Epithelial cell of prostate (primary cell): ENCODE measurements at places on chromosomes 5 and 9.

DNA sequence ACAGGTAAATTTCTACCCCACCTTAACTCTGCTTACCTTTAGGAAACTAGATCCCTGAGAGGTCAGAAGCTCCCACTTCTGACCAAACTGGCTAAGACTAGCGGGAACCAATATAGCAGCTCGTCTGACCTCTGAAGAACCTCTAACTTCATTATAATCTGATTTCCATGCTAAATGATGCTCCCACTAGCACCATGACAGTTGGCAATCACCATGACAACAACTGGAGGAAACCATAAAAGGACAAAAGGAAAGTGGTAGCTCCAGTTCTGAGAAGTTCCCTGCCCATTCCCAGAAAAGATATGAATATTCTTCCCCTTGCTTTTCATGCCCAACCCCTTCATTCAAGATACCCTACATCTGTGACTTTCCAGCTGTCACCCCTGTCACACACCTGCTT is 483.3 kb downstream of the CTNND2 start:
- DNase-seq = no peak

DNA sequence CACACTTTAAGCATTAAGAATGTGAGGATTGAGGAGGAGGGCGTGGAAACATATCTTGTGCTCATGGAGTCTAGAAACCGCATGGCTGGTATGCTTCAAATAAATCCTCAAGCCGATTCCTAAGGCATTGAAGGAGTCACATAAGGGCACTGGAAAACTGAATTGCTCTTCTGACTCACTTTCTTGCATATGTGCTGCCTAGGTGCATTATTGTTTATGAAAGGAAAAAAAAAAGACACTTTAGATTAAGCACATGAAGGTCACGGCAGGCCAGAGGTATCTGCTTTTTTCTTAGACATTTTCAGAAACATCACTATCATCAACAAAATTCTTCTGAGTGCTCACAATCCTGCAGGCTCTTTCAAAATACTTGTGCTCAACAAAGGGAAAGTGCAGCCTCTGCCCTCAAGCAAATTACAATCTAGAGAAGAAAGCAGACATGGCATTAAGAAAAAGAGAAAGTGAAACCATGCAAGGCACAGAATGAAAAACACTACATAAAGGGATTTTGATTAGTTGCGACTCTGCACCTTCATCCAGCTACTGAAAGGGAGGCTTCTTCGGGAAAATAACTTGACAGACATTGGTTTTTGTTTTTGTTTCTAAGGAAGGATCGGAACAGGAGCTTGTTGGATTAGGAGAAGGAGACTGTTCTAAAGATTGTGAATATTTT is 2117.6 kb downstream of the MAT2B start:
- DNase-seq = no peak

- DNase-seq = no peak
Observed at GRCh38 chr5:178230879-178231538, 1.6 kb downstream of the PHYKPL start.

DNA sequence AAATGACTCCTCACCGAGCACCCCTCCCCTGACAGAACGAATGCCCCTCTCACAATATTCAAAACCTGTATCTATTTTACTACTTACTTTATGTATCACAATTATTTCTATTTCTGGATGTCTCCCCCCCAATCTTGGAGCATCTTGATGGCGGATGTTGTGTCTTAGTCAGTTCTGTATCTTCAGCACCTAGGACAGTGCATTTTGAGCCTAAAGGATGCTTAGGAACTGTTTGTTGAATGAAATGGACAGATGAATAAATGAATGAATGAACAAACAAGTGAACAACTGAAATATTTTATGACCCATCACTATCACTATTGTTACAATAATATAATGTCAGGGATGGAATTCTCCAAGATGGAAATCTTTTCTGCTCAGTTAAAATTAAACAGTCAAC is 295.7 kb downstream of the DNAH5 start:
- no peak for DNase-seq

GRCh38 chr5:96016216-96016615 is 54.6 kb upstream of the ELL2 start:
- DNase-seq = no peak

DNA sequence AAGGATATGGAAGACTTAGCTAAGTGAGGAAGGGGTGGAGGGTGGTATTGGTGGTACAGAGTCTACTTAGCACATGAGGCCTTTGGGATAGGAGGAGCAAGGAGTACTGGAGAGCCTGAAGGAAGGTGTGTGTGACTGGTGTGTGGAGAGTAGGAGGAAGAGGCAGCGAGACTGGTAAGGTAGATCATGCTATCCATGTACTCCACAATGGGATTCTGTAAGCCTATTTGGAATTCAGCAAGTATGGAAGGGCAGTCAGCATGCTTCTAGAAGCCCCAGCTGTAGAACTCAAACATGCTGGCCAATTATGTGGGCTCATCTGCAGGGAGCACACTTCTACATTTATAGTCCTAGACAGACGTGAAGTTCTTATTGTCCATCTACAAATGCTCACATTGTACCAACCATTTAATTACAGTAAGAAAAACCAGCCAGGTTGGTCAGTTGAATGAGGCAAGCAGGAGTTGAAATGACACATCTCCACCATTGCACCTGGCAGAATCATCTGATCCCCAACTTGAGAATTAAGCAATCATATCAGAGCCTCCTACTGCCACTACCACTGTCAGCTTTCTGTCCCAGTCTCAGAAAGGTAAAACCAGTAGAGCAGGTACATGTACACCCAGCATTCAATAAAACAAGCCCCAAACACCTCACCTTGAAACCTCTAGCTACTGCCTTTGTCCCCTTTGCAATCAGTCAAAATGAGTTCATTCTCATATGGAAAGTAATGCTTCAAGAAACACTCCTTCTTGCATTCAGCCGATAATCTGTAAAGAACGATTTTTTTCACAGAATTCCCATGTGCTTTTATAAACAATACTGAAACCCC is 60.9 kb upstream of the GLRX start:
- DNase-seq = peak; percentile 64

DNA sequence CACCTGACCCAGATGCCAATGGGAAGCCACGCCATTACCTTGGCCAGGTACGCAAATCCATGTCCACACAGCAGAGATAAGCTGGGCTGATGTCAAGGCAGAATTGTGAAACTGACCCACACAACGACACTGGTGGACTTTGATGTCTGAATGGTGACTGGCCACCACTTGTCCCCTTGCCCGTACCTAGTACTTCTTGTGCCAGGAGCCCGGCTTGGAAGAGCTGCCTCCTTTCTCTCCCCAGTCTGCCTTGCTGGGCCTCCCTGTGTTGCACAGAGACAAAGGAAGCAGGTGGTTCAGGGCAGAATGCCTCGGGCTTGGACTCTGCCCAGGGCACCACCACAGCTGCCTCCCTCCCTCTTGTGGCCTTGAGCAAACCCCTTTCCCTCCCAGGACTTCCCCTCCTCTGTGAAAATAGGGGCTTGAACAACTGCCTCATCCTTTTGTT is 23.3 kb downstream of the PTGES2 start:
- no peak for DNase-seq

GRCh38 chr9:88553350-88553749 is 18.4 kb downstream of the NXNL2 start:
- no peak for DNase-seq

- DNase-seq = no peak
Observed at GRCh38 chr5:131068893-131069643, 96.0 kb downstream of the HINT1 start.

- DNase-seq = no peak
Observed at GRCh38 chr5:978054-978453, 30.5 kb upstream of the NKD2 start.

DNA sequence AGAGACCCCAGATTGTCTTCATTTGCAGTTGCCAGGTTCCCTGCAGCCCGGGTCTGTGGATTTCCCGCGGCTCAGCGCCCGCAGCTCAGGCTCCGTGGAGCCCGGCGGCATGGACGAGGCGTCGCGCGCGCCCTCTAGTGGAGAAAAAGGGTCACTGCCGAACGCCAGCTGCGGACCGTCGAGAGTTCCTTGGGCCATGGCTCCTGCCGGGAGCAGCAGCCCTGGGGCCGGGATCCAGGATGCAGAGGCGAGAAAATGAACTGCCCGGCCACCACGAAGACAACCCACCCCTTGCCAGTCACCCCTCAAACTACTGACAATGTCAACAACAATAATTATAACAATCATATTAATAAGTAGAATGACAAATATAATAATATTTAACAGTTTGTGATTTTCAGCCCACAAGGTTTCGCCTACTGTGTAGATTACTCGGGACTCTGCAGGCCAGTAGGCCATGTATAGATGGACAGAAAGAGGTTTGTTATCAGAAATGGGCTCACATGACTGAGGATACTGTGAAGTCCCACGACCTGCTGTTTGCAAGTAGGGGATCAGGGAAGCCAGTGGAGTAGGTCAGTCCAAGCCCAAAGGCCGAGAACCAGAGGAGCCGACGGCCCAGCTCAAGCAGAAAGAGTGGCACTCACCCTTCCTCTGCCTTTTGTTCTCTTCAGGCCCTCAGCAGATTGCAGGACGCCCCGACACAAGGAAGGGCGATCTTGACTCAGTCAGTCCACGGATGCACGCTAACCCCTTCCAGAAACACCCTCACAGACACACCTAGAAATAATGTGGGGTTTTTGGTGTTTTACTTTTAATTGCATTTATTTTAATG is 43.1 kb downstream of the BOD1 start:
- DNase-seq = no peak

GRCh38 chr5:170107674-170108073 is 2.0 kb downstream of the FOXI1 start:
- DNase-seq = no peak

- DNase-seq = peak; percentile 8
Observed at GRCh38 chr5:98604721-98605425, 168.6 kb upstream of the RGMB start.

GRCh38 chr5:134328619-134329018 is 38.4 kb downstream of the CDKL3 start:
- DNase-seq = no peak

- DNase-seq = peak; percentile 91
Observed at GRCh38 chr5:149439899-149440542, 60.9 kb upstream of the IL17B start.

GRCh38 chr5:11854936-11855335 is 49.3 kb downstream of the CTNND2 start:
- DNase-seq = no peak

- no peak for DNase-seq
Observed at GRCh38 chr9:125995006-125995405, 247.8 kb downstream of the PBX3 start.

- DNase-seq = peak; percentile 22
Observed at GRCh38 chr5:10552183-10553143, 11.4 kb upstream of the ANKRD33B start.

DNA sequence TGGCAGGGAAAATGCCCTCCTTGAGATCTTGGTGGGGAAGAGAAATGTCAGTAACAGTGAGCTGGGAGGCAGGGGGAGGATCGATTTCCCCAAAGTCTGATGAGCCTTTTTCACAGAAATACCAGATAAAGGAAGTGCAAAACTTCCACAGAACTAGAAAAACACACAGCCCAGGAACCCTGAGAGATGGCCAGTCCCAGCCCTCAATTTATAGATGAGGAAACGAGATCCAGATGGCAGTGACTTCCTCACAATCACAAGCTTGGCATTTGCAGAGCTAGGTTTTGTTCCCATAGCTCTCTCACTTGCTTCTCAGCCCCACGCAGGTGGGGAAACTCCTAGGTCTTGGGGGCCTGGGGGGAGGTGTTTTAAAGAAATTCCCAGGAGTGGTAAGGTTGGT is 3.8 kb upstream of the GGTA1 start:
- DNase-seq = no peak

DNA sequence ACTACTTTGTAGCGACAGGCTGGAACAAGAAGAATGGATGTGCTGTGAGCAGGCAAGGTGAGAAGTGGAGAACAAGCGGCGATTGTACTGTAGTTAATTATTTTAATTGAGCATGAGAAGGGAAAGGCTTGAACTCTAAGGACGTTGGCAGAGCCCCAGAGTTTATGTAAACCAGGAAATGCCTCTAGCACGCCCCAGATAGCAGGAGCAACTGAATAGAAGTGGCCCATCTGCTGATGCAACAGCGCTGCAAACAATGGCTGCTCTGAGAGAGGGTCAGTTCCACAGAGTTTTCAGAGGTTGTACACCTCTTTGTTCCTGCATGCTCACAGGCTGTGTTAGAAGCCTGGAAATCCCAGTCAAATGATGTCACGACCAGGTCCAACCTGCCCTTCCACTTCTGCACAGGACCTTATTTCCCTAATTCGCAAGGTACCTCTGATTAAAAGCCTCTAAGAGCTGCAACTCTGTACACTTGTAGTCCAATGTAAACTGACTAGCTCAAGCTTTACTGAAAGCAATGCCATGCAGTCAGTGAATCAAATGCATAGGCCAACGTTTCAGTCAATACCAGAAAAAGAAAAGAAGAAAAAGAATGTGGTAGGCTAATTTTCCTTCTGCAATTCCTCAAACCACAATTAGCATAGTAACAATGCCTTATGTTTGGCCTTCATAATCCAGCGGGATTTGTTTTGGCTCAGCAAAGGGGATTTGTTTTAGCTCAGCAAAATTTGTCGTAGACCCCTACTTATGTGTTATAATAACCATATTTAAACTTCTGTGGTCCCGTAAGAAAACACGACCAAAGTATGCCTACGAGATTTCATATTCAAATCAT is 119.6 kb upstream of the RETREG1 start:
- DNase-seq = peak; percentile 79

DNA sequence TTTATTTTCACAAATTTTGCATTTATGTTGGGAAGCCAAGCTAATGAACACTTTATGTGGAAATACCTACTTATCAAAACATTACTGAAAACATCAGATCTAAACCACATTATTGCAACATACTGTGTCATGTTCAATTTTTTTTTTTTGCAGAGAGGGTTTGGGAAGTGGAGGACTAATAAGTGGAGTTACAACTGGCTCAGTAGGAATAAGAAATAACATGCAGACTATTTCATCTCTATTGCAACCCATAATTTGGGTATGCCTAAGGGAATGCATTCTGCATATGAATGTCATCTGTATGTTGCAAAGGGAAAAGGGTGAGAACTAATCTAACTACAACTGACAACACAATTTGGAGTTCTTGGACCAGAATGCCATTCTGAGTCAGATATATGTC is 41.8 kb downstream of the APC start:
- DNase-seq = no peak

DNA sequence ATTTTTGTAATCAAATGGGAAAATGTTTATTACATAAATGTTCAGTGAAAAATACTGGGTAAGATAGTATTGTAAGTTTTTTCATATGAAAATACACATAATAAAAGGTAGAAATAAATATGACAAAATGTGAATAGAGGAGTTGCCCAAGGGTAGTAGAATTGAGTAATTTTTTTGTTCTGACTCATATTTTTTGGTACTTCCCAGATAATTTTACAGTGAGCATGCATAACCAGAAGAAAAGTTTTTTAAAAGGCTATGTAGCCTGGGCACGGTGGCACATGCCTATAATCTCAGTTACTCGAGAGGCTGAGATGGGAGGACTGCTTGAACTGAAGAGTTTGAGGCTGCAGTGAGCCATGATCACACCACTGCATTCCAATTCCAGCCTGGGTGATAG is 116.9 kb downstream of the PIP5K1B start:
- no peak for DNase-seq

- no peak for DNase-seq
Observed at GRCh38 chr5:36719282-36719681, 112.9 kb downstream of the SLC1A3 start.
